ENCODE measurements at places on chromosomes 13 and 19.

- no peak for DNase-seq
Measured at GRCh38 chr13:36872621-36873020, 47.4 kb downstream of the SMAD9 start.

DNA sequence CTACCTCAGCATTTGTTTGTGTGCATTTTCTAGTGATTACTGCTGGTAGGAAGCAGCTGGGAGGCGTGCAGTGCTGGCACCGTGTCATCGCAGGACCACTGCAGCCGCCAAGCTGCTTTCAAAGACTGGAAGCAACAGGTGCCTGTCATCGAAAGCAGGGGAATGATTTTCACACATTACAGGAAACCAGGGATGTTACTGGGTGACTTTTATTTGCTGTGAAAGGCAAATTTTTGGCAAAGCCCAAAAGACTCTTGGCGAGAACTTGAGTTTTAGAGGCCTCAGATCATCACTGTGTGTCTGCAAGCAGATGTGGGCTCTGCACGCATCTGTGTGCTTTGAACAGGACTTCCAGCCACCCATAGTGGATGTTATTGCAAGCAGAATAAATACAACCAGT, 176.4 kb downstream of the FLT1 start:
- DNase-seq: no peak

DNA sequence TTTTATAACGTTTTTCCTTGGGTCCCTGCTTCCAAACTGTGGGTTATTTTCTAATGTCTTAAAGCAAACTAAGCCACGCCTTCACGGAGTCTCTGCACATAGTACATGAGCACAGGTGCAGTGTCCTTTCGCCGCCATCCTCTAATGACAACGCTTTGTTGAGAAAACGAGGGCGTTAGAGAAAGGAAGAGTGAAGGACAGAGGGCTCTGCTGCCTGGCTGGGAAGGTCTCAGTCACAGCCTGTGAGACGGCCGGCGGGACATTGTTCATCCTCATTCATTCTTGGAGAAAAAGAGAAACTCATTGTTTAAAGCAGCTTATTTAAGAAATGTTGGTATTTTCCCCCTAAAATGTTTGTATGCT, 9.5 kb downstream of the IL17D start:
- no peak for DNase-seq

GRCh38 chr13:38635030-38635429, 51.8 kb upstream of the FREM2 start:
- no peak for DNase-seq
